ENCODE measurements at places on chromosomes 4 and X. TPM values are rescaled to one million over a fixed set of nuclear protein-coding genes. Genes with fewer than 3 reads are reported as not detected.
A peak's percentile ranks its signal among the peaks of the same experiment; 100 is the strongest.

Gene SLITRK4
- total RNA-seq, result 3.0 TPM

DNA sequence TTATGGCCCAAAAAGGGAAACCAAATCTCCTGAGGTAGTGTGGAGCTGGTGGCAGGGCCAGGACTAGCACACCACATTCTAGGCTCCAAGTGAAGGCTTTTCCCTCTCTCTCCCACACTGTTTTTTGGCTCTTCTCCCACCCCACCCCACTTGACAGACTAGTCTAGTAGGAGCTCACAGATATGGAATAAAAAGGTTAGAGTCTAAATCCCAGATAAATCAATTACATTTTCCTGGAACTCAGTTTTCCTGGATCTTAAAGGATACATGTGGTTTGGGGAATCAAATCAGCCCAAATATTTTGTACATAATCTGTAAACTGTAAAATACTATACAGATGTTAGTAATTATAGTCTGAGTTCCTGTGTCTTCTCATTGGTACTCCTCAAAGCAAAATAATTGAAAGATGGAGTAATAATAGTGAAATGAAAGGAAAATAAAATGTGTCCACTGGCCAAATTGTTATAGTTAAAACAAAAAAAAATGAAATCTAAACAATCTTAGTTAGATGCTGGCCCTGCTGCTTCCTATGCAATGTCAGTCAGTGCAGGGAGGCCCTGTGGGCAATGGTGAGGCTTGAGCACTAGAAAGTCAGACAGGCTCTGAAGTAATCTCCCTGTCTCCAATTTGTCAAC, 370.4 kb upstream of the CPEB2 start:
- no peak for DNase-seq

GRCh38 chrX:5857232-5857631, 371.4 kb downstream of the NLGN4X start:
- no peak for DNase-seq

DNA sequence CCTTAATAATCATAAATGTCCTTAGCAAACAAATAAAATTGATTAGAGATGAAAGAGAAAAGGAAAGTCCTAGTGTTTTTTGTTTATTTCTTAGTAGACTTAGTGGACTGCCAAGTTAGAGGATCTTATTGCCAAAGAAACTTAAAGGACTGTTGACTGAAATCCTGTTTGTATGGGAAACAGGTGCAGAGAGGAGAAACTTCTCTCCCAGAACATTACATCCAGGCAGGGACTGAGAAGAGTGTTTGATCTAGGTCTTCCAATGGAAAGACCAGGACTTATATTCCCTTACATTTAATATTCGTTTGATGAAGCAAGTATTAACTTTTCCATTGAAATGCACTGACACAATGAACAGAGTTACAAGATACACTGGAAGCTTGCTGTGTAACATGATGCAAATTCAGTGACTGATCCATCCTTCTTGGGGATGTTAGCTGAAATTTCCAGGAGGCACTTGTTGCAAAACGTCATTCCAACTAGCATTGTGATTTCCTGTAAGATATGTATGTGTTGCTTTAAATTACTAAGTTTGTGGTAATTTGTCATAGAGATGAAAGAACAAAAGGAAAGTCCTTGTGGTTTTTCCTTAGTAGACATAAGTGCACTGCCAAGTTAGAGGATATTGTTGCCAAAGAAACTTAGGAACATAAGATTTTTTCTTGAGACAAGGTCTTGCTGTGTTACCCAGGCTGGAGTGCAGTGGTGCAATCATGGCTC, 505.6 kb downstream of the STIM2 start:
- DNase-seq, result peak; percentile 2

Gene MAGEC1
- not detected for total RNA-seq

DNA sequence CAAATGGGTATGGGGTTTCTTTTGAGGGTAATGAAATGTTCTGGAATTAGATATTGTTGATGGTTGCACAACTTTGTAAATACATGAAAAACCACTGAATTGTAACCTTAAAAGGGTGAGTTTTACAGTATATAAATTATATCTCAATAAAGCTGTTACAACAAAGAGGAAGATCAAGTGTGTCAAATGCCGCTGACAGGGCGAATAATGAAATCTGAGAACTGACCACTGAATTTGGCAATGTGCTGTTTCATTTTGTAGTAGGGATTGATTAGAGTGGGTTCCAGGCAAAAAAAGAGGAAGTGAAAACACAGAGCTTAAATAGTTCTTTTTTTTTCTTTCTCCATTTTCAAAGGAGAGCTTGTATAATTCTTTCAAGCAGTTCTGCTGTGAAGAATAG, 161.1 kb upstream of the NAP1L5 start:
- DNase-seq, result no peak

DNA sequence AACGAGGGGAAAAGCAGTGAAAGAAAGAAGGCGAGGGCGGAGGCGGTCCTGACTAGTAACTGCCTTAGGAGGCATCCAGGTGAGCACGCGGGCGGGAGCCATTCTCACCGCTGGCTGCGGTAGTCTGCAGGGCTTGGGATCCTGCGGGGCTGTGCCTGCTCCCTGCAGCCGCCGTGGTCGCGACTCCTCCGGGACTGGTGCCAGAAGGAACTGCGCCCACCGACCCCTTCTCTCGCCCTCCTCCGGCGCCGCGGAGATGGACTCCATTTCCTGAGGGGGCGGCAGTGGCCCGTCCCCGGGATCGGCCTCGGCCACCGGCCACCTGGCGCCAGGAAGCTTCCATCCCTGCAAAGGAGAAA, 543 bp downstream of the NFXL1 start:
- DNase-seq, result peak; percentile 3

Gene GAGE12F
- total RNA-seq, result not detected

GRCh38 chrX:94977986-94978385, 1304.0 kb downstream of the FAM133A start:
- no peak for DNase-seq

GRCh38 chrX:32170481-32170880, 1040.9 kb downstream of the DMD start:
- no peak for DNase-seq

DNA sequence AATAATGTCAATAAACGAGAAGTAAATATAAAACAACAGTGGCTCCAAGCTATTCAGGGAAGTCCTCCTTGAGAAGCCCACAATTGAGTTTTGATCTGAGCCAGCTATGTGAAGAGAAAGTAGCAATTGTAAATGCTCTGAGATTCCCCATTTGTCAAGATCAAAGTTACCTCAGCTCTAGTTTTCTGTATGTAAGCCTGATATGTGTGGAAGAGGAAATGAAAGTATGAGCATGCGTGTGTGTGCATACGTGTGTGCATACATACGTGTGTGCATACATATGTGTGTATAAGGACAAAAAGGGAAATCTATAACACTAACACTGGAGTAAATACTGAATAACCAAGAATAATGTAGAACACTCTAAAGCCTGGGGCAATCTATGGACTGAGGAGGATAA, 130.3 kb downstream of the SCFD2 start:
- no peak for DNase-seq

Gene MRPL1
- total RNA-seq, result 39.4 TPM

- DNase-seq, result no peak
Observed at GRCh38 chrX:100819534-100819836, 706 bp upstream of the CSTF2 start.

Gene FAM47A
- not detected for total RNA-seq

DNA sequence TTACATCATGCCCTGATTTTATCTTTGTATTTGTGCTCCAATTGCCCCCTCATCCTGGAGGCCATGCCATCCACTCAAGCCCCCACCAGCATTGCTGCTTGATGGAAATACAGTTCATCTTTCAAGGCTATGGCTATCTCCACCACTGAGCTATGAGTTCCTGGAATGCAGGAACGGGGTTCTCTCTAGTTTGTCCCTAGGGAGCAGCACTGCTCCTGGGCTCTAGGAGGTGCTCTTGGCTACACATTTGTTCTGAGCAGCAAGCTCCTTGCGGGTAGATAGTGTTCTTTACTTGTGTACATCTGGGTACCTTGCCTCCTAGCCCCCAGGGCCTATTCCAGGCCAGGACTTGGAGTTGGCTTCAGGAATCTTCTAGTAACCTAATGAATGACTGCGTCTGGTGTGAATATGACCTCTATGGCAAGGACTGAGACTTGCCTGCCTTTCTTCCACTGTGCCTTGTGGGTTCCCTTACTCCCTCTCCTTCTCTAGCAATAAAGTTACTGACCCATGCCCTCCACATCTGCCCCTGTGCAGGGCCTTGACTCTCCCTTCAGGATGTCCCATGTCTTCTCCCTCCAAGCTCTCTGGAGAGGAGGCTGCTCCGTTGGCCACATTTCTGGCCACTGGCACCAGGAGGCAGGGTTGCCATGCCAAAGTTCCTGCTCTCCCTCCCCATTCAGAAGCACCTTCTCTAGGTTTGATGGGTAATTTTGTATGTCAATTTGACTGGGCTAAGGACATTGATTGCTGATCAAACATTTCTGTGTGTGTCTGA, 7.6 kb downstream of the CITED1 start:
- DNase-seq, result peak; percentile 39

- no peak for DNase-seq
Observed at GRCh38 chr4:29966386-29966785, 753.8 kb upstream of the PCDH7 start.

Gene TLR3
- total RNA-seq, result 5.4 TPM

DNA sequence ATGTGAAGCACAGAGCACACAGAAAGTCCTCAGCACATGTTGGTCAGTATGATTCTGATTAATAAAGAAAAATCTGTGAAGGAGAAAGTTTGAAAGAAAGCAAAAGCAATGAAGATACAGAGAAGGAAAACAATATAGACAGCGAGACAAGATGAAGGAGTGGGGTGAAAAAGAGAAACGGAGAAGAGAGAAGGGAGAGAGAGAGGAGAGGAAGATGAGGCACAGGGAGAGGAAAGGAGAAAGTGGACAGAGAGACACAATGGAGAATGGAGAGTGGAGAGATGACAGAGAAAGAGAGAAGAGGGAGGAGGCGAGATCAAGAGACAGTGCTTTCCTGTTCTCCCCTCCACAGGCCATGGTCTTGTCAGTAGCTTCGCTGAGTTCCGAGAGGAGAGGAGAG, 3.9 kb upstream of the KCND1 start:
- DNase-seq, result no peak

Gene GCNA
- 2.2 TPM for total RNA-seq

DNA sequence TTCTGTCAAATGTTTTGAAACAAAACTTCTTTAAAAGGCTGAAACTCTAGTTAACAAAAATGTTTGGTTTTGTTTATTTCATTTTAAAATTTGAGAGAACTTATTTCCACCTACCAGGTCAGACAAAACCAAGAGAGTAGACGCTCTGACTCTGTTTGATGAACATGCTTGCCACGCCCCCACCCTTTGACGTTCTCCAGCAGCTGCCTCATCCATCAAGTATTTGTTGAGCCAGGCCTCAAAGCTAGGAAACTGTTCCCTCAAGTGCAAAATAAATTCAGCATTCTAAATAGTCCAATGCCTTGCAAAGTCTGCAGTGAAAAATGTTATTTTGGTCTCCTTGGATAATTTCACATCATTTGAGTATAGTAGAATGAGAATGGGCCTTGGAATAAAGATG, 121.6 kb downstream of the GUCY2F start:
- peak; percentile 11 for DNase-seq

GRCh38 chr4:21858971-21859370, 89.6 kb downstream of the KCNIP4 start:
- DNase-seq, result peak; percentile 66

DNA sequence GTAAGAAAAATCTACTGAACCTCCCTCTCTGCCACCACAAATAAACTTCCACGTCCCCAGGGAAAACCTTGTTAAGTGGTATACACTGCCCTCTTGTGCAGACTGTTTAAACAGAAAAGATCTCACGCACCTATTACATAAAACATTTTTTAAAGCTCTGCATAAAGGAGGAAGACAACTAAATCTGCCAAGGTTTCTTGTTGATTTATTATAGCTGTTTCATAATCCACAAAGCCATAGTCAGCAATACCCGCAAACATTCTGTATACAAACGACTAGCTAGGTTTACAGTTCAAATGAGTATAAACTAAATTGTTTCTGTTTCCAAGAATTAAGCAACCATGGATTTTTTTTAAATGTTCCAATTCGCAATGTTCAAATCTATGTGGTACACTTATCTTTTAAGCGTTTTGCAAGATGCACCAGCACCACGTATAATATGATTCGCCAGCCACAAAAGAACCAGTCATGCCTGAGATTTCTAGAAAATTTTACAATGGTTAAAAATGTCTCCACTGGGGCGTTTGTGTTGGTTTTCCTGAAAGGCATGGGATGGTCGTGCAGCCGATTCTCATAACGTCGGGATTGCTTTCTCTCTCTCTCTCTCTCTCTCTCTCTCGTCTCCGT, 164.6 kb downstream of the PRKX start:
- peak; percentile 76 for DNase-seq

DNA sequence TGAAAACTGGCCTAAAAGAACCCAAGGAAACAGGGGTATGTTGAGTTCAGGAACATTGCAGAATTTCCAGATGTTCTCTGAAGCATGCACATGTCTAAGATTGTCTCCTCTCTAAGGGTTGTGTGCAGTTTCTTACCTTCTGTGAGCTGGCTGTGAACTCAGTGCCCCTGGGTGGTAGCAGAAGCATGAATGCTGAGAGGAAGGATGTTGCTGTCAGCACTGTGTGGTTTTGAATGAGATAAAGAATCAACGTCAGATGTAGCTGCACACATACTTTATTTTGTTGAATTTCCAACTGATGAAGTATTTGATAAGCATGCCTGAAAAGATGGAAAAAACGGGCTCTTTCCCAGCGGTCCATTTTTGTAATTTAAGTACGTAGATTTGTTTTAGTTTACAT, 23.8 kb upstream of the CD38 start:
- DNase-seq, result no peak

DNA sequence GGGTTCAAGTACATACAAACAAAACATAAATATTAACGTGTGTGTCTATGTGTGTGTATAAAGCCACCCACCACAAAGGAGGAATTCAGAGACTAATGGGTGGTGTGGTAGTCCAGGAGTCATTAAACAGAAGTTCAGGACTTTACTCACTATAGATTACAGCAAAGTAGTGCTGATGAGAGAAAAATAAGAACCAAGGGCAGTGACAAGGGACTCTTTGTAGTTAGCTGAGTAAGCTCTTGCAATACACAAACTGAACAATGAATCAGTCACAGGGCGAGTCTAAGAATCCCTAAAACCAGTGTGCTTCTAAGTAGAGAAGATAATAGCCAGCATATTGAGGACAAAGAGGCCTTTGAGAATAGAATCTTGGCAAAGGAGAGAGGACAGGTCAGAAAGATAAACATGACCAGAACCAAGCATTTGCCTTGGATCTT, 232.4 kb downstream of the PPP3CA start:
- DNase-seq, result peak; percentile 54

- DNase-seq, result no peak
Observed at GRCh38 chr4:154927126-154927680, 146.1 kb downstream of the RBM46 start.

- no peak for DNase-seq
Observed at GRCh38 chrX:50071494-50071893, 129.3 kb downstream of the AKAP4 start.

DNA sequence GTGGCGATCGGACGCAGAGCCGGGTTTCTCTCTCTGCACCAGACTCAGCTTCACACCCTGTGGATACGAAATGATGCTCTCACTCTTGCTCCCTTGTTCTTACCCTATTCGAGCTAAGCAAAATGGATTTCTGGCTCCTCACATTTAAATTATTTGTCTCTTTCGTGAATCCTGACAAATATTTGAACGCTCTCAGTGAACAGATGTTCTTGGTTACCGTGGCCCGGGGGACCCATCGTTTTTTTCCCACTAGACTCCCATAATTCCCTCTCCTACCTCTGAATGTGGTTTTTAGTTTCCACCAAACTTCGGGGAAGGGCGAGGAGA, 630 bp downstream of the SMARCA5 start:
- DNase-seq, result no peak

Gene DIPK2B
- not detected for total RNA-seq
